Pancreas (tissue), 10 donors: ENCODE measurements at places on chromosomes 6 and 20. TPM values are rescaled to one million over a fixed set of nuclear protein-coding genes. Genes with fewer than 3 reads are reported as not detected.

HLA-DQB1 gene
- polyA plus RNA-seq, result 24.7 TPM

TMEM74B gene
- 15.3 TPM for polyA plus RNA-seq

ZNF391 gene
- 1.2 TPM for polyA plus RNA-seq

CASS4 gene
- polyA plus RNA-seq, result 0.11 TPM

EYA2 gene
- polyA plus RNA-seq, result 1.7 TPM

LEMD2 gene
- 59.4 TPM for polyA plus RNA-seq

SEMG1 gene
- not detected for polyA plus RNA-seq

RAMACL gene
- 0.49 TPM for polyA plus RNA-seq
